ENCODE measurements at places on chromosomes 12 and 14.

GRCh38 chr14:28982228-28982627 lies 215.6 kb downstream of the FOXG1 start:
- no peak for DNase-seq

DNA sequence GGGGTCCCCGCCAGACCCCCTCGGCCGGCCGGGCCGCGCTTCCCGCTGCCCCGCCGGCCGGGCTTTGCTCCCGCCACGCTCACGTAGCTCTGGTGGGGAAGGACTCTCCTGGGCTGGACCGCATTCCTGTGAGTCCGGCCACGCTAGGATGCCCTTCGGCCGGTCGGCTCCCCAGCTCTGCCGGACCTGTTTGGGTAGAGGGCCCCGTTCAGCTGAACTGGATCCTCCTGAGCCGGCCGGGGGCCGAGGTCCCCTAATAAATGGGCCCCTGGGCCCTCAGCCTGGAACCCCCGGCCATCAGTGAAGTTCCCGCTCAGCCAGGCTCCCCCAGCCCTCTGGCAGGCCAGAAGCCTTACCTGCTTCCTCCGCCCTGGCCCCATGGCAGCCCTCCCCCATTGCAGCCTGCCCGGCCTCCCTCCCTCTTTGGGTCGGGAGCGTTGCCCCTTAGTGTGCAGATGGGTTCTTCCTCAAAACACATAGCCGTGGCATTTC lies 593 bp downstream of the UNC119B start:
- peak; percentile 30 for DNase-seq

DNA sequence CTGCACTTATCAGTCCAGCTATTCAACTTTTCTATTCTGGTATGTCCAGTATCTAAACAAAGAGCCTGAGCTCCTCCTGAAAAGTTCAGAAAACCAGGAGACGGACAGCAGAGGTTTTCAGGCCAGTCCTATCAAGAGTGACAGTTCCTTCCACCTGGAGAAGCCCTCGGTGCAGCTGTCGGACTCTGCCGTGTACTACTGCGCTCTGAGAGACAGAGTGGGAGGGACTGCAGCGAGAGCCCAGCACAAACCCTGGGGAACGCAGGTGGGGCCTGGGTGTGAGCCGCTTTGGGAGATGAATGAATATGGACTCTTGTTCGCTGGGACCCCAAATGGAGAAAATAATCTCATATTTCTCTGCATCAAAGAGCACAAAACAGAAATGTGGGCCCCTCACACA lies 329.8 kb upstream of the OR4E1 start:
- DNase-seq = no peak

- peak; percentile 33 for DNase-seq
Measured at GRCh38 chr12:75658901-75659823, 147.8 kb upstream of the KRR1 start.

DNA sequence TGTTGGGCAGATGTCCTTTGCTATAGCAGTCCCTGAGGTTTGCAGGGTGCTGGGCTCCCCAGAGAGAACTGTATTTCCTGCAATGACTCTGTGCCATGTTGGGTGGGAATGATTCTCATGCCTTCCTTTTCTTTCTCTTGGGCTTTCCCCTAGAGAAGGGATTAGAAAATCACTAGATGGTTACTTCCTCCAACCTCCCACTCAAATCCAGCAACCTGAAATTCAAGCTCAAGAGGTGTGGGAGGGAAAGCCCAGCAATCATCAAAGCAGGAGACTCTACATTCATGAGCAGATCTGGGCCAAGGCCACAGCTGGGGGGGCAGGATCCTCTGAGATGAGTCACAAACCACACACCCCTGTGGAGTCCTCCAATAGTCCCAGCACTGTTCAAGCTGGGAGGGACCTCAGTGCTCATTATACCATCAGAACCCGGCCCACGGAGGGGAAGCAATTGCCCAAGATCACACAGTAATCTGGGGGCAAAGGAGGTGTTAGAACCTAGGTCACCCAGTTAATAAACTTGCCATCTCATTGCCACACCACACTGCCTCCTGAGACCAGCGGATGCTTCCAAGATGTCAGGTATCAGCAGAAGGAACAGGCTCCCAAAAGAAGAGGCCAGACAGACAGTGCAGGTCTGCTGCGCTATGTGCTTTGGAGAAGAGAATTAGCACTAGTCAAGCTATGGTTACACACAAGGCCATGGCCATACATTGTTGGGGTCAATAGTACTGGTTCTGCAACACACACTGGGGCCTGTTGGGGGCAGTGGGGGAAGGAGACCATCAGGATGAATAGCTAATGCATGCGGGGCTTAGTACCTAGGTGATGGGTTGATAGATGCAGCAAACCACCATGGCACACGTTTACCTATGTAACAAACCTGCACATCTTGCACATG lies 65.7 kb downstream of the TTC9 start:
- DNase-seq = peak; percentile 53

DNA sequence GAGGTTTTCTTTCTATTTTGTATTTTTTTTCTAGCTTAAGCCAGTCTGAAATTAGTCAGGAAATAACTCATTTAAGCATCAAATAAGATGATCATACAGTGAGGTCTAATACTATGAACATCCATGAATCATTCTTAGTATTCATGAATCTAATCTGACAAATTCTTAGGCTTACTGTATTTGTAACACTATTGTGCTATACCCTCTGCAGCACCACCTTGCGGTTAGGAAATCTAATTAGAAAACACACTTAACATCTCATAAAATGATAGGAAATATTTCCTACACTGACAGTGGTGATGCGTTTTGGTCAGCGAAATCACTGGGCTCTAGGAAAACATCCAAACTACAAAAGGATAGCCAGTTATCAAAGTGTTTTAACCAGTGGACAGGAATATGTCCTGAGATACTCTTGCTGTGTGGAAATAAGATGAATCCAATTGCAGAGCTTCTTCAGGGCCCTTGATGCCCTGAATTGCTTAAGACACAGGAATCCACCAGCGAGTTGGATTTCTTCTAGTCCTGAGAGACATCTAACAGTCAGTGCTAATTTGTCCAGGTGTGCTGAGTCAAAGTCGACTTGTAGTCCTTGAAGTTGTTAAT lies 109.3 kb upstream of the MYF6 start:
- DNase-seq = peak; percentile 6

- peak; percentile 88 for DNase-seq
Measured at GRCh38 chr12:6367065-6367968, 8.0 kb downstream of the SCNN1A start.

DNA sequence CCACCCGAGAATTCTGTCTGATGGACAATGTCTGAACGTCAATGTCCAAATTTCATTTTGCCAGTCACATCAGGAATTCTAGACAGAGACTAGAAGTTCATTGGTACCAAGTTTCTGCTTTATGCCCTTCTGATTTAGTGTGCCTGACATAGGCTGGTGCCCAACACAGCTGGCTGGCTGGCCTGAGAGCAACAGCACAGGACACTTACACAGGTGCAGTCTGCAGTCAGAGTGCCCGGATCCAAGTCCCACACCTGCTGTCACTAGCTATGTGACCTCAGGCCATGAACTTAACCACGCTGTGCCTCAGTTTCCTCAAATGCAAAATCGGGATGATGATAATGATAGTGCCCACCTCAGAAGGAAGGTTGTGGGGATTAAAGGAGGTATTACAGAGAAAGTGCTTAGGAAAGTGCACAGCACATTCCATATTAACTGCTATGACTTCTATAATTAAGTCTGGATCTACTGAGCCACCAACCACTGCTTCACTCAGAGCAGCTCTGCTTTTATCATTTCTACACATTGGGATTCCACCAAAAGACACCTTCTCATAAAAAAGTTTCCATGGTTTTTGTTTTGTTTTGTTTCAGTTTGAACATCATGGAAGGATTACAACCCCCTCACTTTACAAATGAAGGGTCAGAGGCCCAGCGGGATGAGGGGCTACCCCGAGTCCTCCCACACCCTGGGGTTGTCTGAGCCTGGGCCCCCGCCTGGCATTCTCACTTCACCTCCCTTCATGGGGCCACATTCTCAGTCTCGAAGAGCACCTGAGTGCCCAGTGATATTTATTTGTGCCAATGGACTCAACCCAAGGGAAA lies 168.8 kb upstream of the BCL2L14 start:
- no peak for DNase-seq

DNA sequence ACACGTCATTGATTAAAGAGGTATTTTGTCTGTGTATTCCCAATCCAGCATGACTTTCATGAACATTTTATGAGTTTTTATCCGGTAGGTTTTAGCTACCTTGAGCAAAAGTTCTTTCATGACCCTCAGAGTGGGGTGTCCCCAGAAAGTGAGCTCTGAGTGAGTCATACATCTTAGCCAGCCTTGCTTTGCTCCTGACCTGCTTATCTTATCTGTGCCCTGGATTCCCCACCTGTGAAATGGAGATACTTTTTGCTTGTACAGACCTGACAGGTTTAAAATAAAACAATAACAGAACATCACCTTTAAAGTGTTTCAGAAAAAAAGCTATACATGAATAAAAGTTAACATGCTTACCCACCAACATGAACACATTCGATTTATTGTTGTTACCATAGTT lies 202.8 kb upstream of the SOX5 start:
- DNase-seq = no peak

DNA sequence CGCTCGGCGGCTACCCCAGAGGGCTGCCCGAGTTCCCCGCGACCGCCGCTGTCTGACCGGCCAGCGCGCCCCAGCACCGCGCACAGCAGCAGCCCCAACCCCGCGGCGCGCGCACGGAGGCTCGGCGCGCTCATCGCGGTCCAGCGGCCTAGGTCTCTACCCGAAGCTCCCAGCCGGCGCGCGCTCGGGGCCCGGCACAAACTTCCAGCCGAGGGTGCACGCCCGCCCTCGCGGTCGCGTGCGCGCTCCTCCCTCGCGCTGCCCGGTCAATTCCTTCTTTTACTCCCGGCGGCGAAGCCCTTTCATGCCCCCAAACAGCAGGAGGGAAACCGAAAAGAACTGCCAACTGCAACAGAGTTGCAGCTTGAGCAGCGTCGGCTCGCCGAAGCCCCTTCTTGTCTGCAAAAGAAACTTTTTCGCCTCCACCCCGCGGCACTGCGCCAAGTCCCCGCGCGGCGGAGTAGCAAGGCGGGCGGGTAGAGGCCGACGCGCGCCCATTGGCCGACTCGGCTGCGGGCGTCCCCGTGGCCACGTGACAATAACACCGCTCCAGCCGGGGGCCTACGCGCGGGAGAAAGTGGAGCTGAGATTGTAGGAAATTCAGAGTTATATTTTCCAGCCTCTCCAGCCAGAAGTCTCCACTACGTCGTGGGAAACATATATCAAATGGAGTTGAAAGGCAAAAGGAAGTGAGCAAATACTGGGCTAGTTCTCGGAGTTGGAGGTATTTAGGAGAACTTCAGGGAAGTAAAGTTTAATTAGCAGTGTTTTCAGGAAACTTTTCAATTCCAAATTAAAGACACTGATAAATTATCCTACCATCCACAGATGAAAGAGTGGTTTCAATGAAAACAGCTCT lies at the start of gene LRIG3:
Gene LRIG3, minus strand, starts transcription at position 403 of the 859 bp plus-strand sequence. Its CDS starts 269 bp downstream, at position 134.
- peak; percentile 30 for DNase-seq

DNA sequence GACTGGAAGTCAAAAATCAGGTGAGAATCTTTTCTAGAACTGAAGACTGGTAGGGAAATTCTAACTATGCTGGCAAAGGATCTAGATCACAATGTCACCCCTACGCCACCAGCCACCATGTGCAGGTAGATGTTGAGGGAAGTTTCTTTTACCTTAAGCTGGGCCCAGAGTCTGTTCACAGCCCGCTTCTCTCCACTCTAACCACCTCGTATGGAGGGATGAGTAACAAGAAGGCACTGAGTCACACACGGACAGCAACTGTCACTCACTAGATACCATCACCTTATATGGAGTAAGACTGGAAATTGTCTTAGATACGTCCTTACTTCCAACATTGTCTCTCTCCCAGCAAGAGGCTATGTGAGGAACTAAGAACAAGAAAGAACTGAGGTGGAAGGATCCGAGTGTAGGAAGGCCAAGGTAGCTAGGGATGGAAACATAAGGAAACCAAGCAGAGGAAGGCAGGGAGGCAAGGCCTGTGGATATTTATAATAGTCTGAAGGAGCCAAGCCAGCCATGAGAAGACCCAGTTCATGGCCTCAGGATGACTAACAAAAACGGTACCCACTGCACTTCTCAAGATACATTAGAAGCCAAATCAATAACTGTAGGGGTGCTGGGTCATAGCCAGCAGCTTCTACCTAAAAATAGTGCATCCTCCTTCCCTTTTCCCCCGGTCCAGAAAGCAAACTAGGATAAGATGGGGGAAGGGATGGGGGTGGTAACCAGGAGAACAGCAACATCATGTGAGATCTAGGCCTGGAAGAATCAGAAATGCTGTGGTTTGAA lies 15.5 kb downstream of the REM2 start:
- DNase-seq = no peak

- no peak for DNase-seq
Measured at GRCh38 chr12:118374909-118375308, 1.4 kb upstream of the SUDS3 start.

DNA sequence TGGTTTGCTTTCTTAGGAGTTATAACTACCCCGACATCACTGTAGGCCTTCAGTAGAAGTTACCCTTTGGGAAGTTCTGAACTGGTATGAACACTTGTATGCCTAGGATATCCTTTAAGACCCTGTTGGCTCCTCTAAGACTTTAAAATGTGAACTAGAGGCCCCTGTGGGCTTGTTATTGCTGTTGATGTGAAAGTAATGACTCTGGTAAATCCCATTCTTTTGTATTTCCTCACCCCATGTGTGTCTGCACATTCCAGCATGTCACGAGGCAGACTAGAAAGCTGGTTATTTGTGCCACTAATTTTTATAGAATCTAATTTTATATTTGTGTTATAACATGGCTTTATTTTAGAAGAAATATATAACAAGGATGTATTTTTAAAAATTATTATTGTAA lies 48.9 kb downstream of the SERPINA10 start:
- DNase-seq = no peak

DNA sequence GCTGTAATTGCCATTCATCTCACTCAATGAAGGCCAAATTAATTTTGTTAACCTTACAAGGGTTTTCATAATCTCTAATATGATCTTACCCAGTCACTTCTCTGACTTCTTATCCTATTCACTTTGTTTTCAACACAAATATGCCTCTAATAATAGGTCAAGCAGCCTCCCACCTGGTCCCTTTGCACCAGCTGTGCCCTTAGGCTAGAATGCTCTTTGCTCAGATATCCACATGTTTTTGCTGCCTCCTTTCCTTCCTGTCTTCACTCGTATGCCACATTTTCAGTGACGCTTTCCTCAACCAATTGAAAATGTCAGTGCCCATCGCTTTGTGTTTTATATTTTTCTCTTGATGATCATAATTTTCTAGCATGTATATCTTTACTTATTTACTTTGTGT lies 106.4 kb upstream of the SYT10 start:
- no peak for DNase-seq

- DNase-seq = no peak
Measured at GRCh38 chr14:52015411-52016030, 26.2 kb downstream of the RTRAF start.

- DNase-seq = peak; percentile 36
Measured at GRCh38 chr14:106210650-106211049, 684.3 kb downstream of the TMEM121 start.

GRCh38 chr12:64006211-64006825 lies 161.8 kb downstream of the SRGAP1 start:
- DNase-seq = no peak

DNA sequence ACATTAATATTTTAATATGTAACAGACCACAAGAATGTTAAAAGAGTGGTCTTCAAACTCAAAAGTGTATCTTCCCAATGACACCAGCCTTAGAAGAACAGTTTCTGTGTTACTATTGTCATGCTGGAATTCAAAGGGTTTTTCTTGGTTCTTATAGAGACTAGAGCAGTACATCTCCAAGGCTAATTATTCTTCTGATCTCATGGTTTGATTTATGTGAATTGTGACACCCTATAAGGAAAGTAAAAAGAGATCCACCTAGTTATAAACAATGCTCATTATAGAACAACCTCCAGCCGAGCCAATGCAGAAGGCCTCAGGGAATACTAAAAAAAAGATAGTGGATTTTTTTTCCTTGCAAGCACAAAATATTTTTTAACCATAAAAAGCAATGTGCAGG lies 65.5 kb downstream of the PTPRO start:
- DNase-seq = no peak

GRCh38 chr14:41950428-41951151 lies 343.9 kb downstream of the LRFN5 start:
- no peak for DNase-seq

Measured in KBM-7 (cell line).